ENCODE measurements at places on chromosomes 5 and 9.

DNA sequence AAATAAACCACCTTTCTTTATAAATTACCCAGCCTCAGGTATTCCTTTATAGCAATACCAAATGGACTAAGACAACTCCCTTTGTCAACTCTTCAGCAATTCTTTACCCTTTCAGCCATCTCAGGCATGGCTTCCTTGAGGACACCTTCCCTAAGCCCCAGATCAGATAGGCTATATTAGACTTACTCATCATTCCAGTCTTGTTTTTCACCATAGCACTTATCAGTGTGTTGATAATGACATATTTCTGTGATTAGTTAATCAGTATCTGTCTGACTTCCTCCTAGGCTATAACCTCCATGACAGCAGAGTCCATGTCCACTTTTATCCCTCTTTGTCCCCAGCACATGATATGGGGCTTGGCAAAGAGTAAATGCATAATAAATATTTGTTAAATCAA lies 238.1 kb downstream of the ACTL7B start:
- no peak for DNase-seq

- DNase-seq, result peak; percentile 85
Observed at GRCh38 chr9:136902259-136902821, 16.0 kb downstream of the TRAF2 start.

DNA sequence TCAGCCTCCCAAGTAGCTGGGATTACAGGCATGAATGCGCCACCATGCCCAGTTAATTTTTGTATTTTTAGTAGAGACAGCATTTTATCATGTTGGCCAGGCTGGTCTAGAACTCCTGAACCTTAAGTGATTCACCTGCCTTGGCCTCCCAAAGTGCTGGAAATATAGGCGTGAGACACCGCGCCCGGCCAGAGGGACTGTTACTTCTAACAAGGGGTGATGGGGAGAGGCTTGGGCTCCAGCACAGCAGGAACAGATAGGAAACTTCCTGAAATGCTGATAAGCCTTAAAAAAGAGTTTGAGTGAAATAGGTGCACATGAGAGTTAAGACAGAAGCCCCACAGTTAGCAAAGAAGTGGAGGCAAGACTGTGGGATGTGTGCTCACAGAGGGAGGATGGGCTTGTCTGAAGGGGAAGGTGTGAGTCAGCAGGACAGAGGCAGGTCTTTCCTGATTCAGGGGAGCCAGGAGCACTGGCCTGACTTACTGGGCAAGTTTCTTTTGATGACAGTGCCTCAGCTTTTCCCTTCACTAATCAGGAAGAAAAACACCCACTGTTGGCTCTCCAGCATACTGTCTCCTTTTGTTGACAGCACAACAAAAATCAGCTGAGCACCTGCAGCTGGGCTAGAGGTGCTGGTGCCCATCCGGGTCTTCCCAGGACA lies 68.4 kb downstream of the RAD23B start:
- no peak for DNase-seq

DNA sequence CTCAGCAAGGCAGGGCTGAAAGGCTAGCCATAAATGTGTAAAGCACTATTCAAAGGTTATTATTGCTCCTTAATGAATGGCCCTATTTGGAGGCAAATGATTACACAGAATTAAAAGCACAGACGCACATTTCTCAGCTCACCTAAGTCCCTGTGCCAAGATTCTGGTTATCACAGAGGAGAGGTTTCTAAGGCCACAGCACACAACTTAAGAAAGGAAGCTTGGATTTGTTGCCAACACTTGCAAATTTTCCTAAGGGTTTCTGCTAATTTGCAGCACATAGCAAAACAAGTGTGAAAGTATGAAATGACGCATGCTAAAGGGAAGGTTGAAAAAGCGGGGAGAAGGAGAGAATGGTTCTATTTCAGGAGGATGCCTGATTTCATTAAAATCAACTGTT lies 834.1 kb upstream of the C9orf72 start:
- DNase-seq, result no peak

- no peak for DNase-seq
Observed at GRCh38 chr5:56313596-56313995, 80.5 kb upstream of the ANKRD55 start.

DNA sequence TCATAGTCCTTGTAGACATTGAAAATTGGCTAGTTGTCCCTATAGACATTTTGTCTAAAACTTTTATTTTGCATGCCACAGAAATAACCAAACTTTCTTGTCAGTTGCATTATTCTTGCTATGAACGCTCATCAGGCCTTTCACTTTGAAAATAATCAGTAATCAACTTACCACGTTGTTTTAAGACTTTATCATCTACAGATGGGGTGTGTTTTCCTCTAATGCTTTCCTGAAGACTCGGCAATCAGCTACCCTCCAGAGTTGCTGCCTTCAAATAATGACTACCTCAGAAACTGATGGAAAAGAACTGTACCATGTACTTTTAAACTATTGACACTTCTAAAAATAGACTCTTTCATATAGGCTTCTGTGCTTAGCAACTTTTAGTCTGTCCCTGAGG lies 33.5 kb upstream of the HSPB3 start:
- no peak for DNase-seq

GRCh38 chr5:139275956-139276355 lies 17.6 kb upstream of the MATR3 start:
- no peak for DNase-seq

- DNase-seq, result no peak
Observed at GRCh38 chr5:126053630-126054029, 369.6 kb upstream of the GRAMD2B start.

DNA sequence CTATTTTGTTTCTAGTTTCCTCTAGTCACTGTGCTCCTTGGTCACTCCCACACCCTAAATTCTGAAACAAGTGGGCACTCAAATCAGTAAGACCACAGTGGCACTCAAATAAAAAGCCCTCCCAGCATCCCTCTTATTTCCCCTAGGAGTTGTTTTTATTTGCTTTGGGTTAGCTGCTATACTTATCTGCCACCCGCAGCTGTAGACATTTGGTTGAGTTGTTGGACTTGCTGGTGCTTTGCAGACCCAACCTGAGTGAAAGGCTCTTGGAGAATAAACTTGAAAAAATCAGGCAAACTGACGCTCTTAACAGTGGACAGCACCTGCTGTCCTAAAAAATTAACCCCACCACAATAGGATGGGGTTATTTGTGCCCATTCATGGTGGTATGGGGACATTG lies 203.0 kb downstream of the SPATA31A6 start:
- DNase-seq, result no peak

DNA sequence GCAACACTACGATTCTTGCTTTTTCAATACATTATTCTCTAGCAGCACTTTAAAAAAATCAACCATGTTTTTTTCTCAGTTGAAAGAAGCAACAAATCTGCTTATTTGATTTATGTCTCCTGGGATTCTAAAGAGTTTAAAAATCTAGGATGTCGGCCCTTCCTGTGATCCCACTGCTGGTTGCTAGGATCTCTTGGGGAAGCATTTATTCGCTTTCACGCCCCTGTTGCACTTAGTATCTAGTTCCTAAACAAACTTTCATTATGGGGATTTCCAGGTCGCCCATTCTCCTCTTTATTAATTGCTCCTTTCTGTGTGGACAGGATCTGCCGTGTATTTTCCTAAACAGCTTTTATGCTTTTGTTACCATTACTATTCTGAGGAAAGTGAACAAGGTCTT lies 313.5 kb downstream of the AGTPBP1 start:
- no peak for DNase-seq

DNA sequence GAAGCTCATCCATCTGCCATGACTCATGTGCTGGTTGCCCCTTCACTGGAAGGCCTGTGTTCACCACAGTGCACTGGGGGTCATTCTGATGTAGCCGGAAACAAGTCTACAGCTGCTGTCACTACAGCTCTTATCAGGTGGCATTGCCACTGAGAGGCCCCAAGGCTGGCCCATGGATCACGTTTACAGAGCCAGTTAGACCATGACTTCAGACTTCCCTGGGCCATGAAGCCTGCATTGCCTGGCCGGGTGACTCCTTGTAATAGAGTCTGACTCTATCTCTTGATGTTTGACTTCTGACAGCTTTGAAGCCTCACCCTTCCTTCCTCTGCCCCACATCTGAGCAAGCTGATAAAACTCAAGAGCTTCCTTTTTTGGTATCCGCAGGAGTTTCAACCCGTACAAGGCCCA lies 473.5 kb upstream of the DAP start:
- no peak for DNase-seq

- DNase-seq, result no peak
Observed at GRCh38 chr5:7910738-7911428, 41.9 kb downstream of the MTRR start.

DNA sequence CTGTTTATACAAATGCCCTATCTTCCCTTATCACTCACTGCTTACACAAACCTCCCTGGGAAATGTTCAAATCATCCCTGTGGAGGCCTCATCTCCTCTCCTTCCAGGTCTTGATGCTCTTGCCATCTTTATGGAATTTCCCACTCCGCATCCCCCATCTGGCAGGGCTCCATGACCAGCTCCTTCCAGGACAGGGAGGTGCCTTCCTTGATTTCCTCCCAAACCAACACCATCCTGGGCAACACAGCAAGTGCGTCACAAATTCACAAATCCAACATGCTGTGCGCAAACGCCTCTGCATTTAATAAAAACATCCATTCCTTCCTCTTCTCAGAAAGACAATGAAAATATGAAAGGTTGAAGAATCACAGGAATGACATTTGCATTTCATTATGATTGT lies 51.7 kb downstream of the EPB41L4A start:
- DNase-seq, result no peak

DNA sequence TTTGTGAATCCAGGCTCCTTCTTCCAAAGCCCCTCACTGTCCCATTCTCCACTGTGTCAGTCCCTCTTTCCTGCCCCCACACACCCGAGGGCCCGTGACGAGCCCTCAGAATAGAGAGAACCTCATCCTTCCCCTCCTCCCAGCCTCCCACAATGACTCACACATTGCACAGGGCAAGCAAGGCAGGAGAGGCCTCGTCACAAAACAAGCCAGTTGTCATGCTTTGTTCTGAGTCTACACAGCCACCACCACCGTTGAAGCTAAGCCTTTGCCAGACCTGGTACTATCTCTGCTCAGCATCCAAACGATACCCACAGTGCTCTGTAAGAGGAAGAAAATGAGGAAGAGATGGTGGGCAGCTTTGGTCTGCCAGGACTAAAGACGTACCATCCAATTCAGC lies 142.2 kb upstream of the ZNF366 start:
- no peak for DNase-seq

- no peak for DNase-seq
Observed at GRCh38 chr5:113917997-113918396, 404.5 kb downstream of the YTHDC2 start.

- no peak for DNase-seq
Observed at GRCh38 chr5:114325541-114325940, 36.3 kb upstream of the KCNN2 start.

GRCh38 chr9:995192-995591 lies 18.7 kb downstream of the DMRT3 start:
- no peak for DNase-seq

- DNase-seq, result no peak
Observed at GRCh38 chr5:173245319-173246134, 10.5 kb upstream of the NKX2-5 start.

DNA sequence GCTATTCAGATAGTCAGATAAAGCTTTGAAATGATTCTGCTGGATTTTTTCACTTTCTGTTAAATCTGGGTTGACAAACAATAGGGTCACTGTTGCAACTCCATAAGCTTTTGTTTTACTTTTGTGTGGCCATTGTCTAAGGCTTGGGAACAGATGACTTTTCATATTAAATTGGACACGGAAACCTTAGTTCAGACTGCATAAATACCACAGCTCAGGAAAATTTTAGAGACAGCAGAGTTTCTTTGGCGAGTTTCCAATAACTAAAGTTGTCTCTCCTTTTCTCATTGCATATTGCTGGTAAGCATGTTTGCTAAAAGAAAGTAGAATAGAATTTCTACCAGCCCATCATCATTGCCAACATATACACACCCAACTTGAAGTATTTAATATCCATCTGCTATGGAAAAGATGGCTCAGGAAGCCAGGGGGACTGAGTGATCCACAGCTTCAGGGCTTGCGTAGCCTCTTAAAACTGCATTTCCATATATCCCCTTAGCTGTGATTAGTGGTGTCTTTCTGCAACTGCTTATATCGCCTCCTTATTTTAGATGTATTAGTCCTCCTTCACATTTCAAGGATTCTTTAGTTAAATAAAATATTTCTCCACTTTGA lies 168.2 kb downstream of the ARHGAP26 start:
- DNase-seq, result no peak

DNA sequence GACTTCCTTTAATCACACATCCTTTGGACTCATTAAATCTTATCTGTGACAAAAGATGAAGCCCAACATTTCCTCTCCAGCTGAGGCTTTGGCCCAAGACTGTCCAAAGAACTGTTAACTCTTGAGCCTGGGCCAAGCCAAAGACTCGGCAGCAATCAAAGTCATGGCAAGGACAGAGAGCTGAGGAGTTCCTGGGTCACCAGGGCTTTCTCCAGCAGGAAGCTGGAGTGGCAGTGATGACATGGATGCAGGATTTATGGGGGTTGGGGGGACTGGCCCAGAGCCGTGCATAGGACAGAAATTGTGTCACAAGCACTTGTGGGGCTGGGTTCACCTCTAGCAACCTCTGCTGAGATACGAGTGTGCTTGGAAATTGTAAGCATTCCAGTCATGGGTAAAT lies 440.3 kb downstream of the PLK2 start:
- DNase-seq, result no peak

DNA sequence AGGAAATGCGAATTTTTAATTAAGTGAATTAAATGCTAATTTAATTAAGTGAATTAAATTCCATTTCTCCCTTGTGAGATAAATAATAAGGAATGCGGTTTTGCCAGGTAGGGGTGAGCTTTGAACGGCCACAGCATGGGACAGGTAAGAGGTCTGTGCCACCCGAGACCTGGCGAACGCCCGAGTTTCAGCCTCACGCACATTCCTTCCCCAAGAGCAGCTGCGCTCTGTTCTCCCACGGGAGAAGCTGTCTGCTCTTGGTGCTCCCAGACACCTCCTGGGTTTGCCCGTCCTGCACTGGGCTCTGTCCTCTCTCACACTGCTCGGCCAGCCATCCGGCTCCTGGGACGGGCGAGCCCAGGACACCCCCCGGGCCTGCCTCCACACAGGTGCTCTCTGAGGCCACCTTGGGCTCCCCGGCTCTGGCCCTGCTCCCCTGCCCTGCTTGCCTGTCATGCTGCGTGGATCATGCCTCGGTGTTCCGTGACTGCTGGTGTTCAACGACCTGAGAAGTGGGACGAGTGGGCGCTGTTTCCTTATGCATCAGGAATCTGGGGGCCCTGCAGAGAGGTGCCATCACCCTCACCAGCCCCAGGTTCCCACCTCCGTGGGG lies 13.7 kb upstream of the CAMSAP1 start:
- no peak for DNase-seq

- no peak for DNase-seq
Observed at GRCh38 chr9:89576404-89576839, 28.4 kb upstream of the GADD45G start.

GRCh38 chr5:154117050-154117449 lies 73.5 kb upstream of the GALNT10 start:
- no peak for DNase-seq

- no peak for DNase-seq
Observed at GRCh38 chr5:116497631-116498030, 77.0 kb downstream of the SEMA6A start.

Measured in stimulated activated naive B cell treated with anti-CD40 and anti-IgM and Interleukin-4, amounts not matched to agents 10 μg/mL and 1 μg/mL and 100 μg/mL, for 72 hours (primary cell).